ENCODE measurements at places on chromosomes 12 and 14.

- no peak for DNase-seq
Observed at GRCh38 chr14:63155511-63156185, 48.6 kb upstream of the RHOJ start.

GRCh38 chr12:97801471-97802059, 339.0 kb downstream of the RMST start:
- no peak for DNase-seq

- peak; percentile 78 for DNase-seq
Observed at GRCh38 chr14:94322648-94323570, at the start of gene SERPINA6. Gene SERPINA6 (minus strand): TSS chr14:94323336. CDS start chr14:94314648, 8,688 bp downstream.

DNA sequence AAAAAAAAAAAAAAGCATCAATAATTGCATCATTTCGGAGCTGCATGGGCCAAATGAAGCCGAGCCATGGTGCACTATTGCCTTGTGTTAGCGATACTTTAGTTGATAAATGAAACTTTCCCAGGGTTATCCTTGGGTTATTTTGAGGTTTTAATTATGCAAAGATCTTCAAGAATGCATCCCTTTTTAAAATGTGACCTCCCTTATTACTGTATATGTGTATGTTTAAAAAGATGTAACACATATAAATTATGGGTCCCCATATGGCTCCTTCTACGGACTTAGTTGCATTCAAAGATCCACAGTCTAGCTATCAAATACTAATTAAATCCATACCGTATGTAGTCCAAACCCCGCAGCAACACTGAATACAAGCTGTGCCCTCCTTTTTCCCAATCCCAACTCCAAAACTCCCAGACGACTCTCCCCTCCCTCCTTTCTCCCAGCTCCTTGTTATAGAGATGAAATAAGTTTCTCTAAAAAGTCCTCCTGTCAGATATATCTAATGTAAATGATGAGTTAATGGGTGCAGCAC, 129.3 kb upstream of the MAP1LC3B2 start:
- no peak for DNase-seq

DNA sequence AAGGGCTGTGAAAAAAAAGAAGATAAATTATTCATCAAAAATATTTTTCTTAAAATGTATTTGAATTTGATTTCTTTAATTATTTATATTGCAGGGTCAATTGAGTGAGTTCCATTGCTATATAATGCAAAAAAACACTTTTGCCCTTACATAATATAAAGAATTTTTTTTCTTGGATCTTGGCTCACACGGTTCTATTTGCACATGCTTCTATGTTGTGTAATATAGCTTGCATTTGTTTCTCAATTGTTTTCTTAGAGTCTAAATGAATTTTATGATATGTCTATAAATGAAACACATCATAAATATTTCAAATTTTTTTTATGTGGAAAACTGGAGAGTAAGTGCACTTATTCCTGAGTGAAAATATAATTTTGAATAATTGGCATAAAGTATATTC, 694.2 kb downstream of the SLC6A15 start:
- no peak for DNase-seq

GRCh38 chr12:121404734-121405133, 4.8 kb downstream of the RNF34 start:
- DNase-seq: no peak

GRCh38 chr12:2295941-2296461, 243.2 kb downstream of the CACNA1C start:
- no peak for DNase-seq

- no peak for DNase-seq
Observed at GRCh38 chr14:93571275-93571674, 140.5 kb downstream of the UNC79 start.

- DNase-seq: no peak
Observed at GRCh38 chr12:104637604-104638003, 180.9 kb downstream of the CHST11 start.

- no peak for DNase-seq
Observed at GRCh38 chr14:29092121-29092520, 325.5 kb downstream of the FOXG1 start.

DNA sequence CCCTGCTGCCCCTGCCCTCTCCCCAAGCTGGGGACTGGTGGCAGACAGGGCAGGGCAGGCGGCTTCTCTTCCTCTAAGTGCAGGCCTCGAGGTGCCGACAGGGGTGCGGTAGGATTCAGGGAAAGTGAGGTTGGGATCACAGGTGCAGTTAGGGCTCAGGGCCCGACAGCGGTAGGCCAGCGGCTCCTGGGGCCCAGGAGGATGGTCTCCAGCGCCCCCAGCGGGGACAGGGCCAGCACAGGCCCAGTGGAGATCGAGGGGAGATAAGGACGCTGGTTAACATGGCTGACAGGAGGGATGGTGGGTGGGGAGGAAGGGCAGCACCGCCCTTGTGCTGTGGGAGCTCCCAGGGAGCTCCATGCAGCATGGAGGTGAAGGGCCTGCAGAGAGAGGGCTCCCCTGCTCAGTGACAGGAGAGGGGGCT, 935 bp upstream of the CRIP1 start:
- no peak for DNase-seq
